ENCODE measurements at places on chromosomes 4 and X.

- no peak for DNase-seq
Observed at GRCh38 chr4:184740980-184741391, 7.1 kb upstream of the CENPU start.

- no peak for DNase-seq
Observed at GRCh38 chr4:41792166-41792565, 43.6 kb upstream of the PHOX2B start.

DNA sequence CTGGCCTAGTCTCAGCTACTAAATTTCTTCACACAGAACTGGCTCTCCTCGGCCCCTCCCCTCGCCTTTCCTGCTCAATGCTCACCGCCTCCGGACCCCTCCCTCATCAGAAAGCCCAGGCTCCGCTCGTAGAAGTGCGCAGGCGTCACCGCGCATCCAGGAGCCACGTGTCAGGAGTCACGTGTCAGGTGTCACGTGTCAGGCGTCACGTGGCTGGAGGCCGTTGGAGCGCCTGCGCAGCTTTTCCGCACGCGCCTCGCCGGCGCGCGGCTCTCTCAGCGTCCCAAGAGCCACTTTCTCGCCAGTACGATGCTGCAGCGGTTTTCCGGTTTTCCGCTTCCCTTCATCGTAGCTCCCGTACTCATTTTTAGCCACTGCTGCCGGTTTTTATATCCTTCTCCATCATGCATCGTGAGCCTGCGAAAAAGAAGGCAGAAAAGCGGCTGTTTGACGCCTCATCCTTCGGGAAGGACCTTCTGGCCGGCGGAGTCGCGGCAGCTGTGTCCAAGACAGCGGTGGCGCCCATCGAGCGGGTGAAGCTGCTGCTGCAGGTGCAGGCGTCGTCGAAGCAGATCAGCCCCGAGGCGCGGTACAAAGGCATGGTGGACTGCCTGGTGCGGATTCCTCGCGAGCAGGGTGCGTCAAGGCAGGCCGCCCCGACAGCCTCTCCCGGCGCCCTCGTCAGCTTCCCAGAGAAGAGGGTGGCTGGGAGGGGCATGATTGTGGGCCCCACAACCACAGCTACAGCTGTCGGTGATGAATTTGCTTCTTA is at the start of gene SLC25A31:
Gene SLC25A31, plus strand, starts transcription at position 259 of the 772 bp plus-strand sequence. Its CDS starts 146 bp downstream, at position 405.
- no peak for DNase-seq

GRCh38 chrX:77415161-77415560 is 32.0 kb upstream of the FGF16 start:
- no peak for DNase-seq

- no peak for DNase-seq
Observed at GRCh38 chr4:8284391-8284790, 14.8 kb downstream of the HTRA3 start.

GRCh38 chr4:147012059-147012707 is 66.5 kb upstream of the TTC29 start:
- DNase-seq, result no peak

GRCh38 chr4:140343303-140343702 is 30.1 kb upstream of the SCOC start:
- DNase-seq, result no peak

GRCh38 chrX:38082309-38082708 is 76.0 kb downstream of the SYTL5 start:
- no peak for DNase-seq

DNA sequence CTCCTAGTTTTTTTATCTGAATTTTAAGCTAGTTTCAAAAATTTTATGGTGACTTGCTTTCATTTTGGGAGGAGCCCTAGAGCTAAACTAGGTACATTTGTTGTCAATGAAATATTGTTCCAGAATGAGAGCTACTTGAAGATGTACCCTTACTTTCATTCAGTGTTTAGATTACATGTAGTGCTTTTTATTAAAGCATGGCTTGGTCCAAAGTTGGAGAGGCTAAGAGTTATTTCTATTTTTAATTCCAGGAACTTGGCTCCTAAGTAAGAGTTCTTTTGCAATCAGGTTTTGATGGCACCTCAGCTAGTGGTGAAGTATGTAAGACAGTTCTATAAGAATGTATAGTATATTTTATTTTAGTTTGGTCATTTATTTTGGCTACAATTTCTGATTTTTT is 165.5 kb downstream of the PRR32 start:
- DNase-seq, result no peak

DNA sequence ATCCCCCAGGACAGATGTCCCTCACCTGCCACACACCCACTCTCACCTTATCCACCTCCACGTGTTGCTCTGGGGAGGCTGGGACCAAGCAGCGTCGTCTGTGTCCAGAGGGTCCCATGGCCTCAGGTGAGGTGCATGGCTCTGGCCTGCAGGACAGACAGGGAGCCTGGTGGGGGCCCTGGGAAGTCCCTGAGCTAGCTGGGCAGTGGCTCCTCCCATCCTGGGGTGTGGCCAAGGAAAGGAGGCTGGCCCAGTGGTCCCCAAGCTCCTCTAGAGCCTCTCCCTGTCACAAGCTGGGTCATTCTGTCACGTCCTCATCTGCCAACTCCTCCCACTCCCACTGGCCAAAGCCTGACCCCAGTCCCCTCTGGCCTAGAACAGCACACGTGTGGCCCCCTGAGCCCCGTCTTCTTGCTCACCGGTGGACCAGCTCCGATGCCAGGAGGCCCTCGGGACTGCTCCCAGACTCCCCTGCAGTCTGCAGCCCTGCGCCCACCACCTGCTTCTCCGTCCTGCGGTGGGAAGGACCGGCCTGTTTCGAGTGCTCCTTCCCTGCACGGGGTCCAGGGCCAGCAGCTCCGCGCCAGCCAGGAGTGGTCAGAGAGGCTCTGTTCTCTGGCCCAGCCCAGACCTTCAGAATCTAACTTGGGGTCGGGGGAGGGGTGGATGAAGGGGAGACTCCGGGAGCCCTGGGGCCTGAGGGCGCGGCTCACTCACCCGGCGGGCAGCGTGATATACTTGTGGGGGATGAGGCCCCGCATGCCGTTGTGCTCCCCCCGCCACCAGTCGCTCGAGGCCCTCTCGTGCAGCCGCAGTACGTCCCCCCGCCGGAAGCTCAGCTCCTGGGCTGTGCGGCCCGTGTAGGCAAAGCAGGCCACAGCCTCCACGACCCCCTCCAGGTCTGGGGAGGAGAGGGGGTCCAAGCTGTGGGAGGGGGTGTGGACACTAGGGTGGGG is 4.8 kb downstream of the AVPR2 start:
- DNase-seq, result no peak

DNA sequence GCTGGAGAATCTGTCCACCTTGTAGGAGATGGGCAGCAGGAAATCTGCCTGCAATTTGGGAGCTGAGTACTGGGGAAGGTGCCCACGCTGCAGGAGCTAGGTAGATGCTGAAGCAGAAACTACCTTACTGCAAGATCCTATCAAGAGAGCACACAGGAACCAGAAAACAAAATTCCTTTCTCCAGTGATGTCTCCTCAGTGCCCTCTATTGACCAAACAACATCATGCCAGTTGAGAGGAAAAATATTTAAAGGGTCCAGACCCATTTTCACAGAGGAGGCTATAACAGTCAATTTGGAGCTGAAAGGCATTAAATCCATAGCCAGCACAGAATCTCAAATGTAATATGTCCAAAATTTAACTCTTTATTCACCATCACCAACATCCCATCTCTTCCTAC is 406.8 kb downstream of the SLITRK2 start:
- DNase-seq, result no peak

- no peak for DNase-seq
Observed at GRCh38 chrX:149003863-149004660, 501.0 kb downstream of the IDS start.

- no peak for DNase-seq
Observed at GRCh38 chr4:159048166-159048886, 54.6 kb upstream of the RAPGEF2 start.

DNA sequence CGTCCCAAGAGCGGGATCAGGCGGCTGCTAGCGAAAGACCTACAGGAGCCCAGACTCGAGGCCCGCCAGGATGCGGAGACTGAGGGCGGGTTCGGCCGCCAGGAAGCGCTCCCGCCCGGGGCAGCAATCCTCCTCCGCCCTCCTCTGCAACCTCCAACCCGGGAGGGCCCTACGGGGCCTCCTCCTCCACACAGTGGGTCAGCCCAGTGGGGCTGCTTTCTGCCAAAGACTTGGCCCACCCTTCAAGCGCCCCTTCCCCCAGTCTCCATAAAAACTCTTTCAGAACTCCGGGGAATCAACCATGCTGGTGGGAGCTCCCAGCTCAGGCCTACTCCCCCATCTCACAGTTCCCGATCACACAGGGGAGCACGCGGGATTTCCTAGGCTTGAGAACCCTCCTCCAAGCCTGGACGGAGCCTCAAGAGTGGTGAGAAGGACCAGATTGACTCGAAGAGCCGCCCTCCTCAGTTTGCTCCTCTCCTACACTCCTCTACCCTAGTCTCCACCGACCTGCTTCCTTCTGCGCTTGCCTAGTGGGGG is 77.5 kb downstream of the RLIM start:
- DNase-seq, result no peak

- no peak for DNase-seq
Observed at GRCh38 chrX:133749370-133749769, 236.0 kb downstream of the GPC3 start.

- no peak for DNase-seq
Observed at GRCh38 chrX:57771689-57772088, 91.6 kb upstream of the NLRP2B start.

DNA sequence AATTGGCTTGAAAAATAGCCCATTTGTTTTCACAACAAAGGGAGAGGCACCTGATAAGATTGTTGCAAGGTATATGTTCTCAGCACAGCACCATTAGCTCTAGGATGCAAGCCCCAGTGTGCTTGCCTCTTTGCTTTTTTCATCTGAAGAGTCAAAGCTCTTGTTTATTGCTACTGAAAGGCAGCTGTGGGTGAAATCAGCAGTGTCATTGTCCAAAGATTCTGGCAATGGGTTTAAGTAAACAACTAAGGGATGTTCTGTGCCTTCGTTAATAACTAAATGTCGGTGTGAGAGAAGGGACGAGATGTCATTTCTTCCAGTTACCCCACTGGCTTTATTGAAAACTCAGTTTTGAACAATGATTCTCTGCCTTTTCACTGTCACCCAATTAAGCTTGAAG is 567.7 kb downstream of the KCNIP4 start:
- no peak for DNase-seq

GRCh38 chr4:138671606-138672084 is 343.9 kb upstream of the NOCT start:
- DNase-seq, result no peak

DNA sequence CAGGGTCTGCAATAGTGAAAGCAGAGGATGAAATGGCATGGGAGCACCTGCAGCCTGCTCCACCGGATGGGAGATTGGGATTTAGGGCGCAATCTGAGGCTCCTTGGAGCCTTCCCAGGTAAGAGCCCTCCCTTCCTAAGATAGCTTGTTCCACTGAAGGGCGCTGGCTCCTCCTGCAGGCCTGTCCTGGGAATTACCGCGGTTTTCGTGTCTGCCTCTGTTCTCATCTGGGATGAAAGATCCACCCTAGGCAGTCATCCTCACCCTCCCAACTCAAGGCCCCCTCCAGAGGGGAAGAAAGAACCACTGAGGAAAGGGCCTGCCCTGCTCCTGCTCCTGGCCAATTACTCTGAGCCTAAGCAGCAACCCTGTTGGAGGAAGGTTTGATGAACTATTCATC is 547.5 kb downstream of the SMARCA1 start:
- peak; percentile 0 for DNase-seq

DNA sequence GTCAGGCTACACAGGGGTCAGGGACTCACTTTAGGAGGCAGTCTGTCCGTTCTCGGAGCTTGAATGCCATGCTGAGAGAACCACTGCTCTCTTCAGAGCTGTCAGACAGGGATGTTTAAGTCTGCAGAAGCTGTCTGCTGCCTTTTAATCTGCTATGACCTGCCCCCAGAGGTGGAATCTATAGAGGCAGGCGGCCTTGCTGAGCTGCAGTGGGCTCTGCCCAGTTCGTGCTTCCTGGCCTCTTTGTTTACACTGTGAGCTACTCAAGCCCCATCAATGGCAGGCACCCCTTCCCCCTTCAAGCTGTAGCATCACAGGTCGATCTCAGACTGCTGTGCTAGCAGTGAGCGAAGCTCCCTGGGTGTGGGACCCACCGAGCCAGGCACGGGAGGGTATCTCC is 31.5 kb upstream of the UNC5C start:
- no peak for DNase-seq

DNA sequence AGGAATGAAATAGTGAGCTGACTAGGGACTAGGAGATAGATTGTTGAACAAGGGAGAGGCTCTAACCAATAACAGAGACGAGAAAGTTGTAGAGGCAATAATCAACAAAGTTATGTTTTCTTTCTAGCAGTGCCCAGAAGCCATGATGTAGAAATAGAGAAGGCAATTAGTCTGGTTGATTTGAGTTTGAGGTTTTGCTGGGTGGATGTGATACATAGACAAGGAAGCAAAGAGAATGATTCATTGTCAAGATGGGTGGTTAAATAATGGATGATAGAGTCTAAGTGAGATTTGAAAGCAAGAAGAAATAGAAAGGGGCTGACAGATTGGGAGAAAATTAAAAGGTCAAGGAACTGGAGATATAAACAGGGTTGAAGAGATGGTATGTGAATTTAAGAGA is 11.2 kb downstream of the RBM41 start:
- DNase-seq, result no peak

DNA sequence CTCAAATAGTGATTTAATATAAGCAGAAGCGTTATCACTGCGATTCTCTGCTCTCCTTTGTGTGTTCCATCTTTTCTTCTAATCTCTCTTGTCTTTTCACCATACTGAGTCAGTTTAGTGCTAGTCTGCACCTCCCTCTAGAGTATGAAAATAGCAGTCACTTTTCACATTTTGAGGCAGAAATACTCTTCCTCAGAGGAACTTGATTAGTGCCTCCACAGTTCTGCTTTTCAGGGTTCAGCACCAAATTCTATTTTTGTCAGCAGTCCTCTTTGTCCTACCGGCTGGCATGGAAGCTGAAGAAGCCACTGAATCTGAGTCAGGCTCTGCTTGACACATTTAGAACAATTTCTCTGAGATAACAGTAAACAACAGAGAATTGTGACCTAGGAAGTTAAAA is 49.7 kb upstream of the ANKRD17 start:
- no peak for DNase-seq

GRCh38 chr4:156781852-156782251 is 189.7 kb downstream of the PDGFC start:
- no peak for DNase-seq

All from stimulated activated naive CD8-positive, alpha-beta T cell treated with anti-CD3 and anti-CD28 coated beads, Interleukin-15, amount 100 ng/mL, for 72 hours (primary cell).